ENCODE measurements at places on chromosomes 3 and 15.

GRCh38 chr15:54032066-54032465 lies 53.8 kb downstream of the UNC13C start:
- DNase-seq, result no peak

GRCh38 chr3:118636841-118637240 lies 397.8 kb downstream of the IGSF11 start:
- DNase-seq, result no peak

DNA sequence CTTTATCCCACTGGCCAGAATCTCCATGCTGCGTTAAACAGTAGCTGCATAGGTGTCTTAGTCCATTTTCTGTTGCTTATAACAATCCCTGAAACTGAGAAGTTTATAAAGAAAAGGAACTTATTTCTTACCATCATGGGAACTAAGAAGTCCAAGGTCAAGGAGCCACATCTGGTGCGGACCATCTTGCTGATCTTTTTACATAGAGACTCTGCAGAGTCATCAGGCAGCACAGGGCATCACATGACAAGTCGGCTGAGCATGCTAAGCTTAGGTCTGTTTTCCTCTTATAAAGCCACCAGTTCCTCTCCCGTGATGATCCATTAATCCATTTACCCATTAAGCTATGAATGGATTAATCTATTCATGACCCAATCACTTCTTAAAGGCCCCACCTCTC lies 22.4 kb upstream of the FAM174B start:
- DNase-seq, result no peak

- no peak for DNase-seq
These were observed 5.8 kb downstream of the SEC13 start for GRCh38 chr3:10315101-10315500.

GRCh38 chr3:119481079-119481478 lies 12.3 kb downstream of the POGLUT1 start:
- DNase-seq, result no peak

DNA sequence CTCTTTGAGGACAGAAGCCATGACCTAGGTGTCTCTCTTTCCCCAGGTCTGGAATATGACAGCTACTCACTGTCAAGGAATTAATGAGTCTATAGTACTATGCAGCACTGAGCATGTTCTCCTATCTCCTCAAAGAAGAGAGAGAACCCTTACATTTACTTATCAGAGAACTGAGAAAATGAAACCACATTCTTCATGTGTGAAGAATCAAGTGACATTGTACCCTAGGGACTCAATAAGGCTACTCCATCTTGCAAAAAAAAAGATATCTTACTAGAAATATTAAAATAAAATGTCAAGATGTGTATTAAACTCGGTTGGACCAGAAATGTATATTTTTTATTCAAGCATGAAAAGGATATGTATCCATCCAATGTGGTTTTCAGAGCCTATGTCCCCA lies 133.2 kb upstream of the COL8A1 start:
- DNase-seq, result no peak

DNA sequence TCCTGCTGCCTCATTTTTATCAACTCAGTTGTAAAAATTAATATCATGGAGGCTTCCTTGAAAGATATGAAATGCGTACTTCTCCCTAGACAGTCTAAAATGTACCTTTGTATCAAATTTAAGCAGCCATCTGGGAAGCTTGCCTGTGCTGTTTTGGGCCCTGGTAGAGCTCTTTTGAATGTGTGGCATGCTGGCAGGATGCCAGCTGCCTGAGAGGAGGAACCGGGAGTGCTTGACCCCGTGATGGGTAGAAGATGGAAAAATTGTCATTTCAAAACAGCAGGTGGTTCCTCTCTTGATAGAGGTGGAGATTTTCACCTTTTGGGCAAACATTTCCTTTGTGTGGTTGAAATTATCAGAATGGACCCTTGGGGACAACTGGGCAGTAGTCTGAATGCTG lies 245.3 kb downstream of the RPLP1 start:
- DNase-seq, result no peak

DNA sequence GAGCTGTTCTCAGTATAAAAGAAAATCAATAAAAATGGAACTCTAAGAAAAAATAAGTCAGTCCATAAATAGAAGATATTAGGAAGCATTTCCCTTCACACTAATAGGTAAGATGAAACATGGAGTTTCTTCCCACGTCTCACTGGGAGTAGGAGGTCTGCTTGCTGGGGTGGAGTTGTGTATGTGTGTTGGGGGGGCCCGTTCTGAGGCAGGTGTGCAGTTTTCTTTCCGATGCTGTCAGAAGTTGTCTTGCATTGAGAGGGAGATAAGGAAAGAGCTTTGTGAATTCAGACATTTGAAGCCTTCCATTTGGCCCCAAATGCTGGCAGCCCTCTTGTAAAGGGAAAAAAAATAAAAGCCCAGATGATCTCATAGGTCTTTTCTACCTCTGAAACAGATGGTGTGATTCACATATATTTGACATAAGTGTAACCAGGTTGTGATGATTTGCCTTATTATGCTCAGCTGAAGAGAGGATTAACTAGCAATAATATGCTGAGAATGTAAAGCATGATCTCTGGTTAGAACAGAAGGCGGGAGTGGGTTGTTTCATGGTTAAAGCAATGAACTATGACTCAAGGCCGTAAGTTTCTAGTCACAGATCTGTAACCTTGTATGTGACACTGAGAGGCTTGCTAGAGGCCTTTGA lies 8.8 kb downstream of the RASGRP1 start:
- DNase-seq, result no peak

DNA sequence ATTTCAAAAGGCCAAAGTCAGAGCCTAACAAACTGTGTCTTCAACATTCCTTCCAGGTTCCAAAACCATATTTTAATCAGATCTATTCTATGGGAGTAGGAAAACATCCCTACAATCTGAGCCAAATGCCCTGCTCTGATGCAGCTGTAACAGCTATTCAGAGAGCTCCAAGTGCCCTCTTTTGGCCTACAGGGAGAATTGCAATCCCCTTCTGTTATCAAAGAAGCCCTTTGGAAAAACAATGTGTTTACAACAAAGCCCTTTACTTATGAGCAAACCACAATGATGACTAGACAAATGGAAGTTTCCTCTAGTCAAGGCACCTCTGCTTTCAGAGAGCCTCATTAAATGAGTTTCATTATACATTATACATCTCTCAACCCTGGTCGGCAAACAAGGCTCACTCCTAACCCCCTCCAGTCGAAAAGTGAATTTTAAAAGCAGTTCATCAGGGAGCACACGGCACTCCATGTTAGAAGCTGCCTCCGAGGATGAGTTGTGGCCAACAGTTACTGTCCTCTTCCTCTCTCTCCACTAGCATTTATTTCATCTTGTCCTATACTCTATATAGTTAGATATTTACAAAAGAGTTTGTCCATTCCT lies 42.6 kb upstream of the TMCO5A start:
- DNase-seq, result no peak

DNA sequence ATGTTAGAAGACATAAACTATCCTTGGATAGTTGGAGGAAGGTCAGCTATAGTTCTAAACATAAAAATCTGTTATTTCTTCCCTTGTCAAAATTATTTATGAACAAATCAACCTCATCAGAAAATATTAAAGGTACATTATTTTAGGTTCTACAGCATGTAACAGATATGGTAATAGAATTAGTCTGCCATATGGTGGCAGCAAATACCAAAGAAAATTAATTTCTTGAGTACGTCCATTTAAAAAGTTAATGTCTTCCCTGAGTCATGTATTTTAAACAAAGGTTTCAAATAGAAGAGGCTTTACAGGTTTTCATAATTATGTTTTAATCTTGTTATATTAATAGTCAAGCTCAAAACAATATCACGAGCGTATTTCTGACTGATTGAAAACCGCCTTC lies 17.9 kb upstream of the ANKRD28 start:
- DNase-seq, result no peak

GRCh38 chr15:70154718-70155347 lies 57.1 kb upstream of the TLE3 start:
- DNase-seq, result no peak

DNA sequence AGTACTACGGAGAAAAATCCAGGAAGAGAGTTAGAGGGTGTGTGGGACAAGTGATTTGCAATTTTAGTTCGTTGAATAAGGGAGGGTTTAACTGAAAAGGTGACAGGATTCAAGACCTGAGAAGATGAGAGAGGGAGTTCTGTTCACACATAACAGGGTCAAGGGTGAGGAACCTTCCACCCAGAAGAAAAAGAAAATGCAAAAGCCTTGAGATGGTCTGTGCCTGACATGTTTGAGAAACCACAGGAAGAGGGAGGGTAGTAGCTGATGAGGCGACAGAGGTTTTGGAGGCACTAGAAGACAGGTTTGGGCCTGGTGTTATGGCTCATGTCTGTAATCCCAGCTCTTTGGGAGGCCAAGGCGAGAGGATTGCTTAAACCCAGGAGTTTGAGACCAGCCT lies 591 bp upstream of the SLC25A20 start:
- peak; percentile 72 for DNase-seq

GRCh38 chr3:18087988-18088387 lies 337.2 kb downstream of the SATB1 start:
- no peak for DNase-seq

GRCh38 chr15:56972016-56972415 lies 53.6 kb downstream of the TCF12 start:
- no peak for DNase-seq

GRCh38 chr15:74179101-74179841 lies 5.8 kb downstream of the ISLR start:
- no peak for DNase-seq

GRCh38 chr15:38275959-38276358 lies 23.3 kb downstream of the SPRED1 start:
- no peak for DNase-seq

GRCh38 chr3:106160396-106160795 lies 291.6 kb upstream of the CBLB start:
- no peak for DNase-seq

GRCh38 chr3:109257269-109257668 lies 59.0 kb downstream of the DPPA2 start:
- DNase-seq, result no peak

- no peak for DNase-seq
These were observed 154.8 kb downstream of the ADAMTS17 start for GRCh38 chr15:100186960-100187359.

DNA sequence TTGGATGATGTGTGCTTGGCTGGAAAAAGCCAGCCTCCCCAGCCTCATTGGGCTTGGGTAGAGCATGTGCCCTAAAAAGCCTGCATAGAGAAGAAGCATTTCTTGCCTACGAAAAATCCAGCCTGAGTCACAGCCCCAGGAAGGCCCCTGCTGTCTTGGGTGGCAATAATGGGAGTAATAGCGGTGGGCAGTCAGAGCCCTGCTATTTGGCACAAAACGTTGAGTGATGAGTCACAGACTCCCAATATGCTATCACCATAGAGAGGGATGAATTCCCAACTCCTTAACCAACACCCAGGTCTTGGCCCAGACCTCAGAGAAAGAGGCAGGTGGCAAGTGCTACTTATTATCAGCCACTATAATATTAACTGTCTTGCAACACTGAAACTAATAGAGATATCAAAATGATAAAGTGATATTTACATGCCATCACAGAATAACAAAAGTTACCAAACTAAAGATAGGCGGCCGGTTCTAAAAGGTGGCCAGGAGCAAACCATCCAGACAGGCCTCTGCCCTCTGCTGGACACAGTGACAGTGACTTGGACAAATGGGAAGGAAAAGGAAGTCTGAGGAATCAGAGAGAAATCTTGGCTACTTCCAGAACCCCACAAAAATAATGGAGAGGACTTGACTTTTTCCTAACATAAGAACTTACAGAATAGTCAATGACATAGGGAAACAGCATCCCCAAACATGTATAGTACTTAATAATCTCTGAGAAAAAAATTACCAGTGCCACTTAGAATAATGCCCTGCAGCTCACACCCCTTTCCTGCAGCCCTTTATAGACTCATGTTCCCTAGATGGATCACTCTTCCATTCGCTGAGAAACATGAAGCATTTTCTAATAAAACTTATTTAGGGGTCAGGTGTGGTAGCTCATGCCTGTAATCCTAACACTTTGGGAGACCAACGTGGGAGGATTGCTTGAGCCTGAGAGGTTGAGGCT lies 51.9 kb upstream of the MUC13 start:
- DNase-seq, result no peak

DNA sequence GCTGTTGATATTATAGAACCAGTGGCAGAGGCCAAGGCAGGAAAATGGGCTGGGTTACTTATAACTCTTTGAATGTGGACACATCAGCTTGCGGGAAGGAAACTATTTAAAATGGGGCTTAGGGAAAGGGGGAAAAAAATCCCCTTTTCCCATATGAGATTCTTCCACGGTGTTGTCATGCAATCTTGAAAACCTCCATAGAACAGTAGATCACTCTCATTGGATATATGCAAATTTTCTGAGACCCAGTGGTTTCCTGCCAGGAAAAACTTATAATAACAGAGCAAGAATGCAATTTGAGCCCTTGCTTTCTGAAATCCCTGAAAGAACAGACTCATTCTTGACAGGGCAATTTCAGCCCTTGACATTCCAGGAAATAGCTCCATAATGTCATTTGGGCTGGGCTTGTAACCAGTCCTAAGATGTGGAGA lies 31.1 kb downstream of the TMEM212 start:
- peak; percentile 26 for DNase-seq
